Activated CD8-positive, alpha-beta T cell treated with anti-CD3 and anti-CD28 coated beads for 36 hours (primary cell): ENCODE measurements at places on chromosomes 4 and X. TPM values are rescaled to one million over a fixed set of nuclear protein-coding genes. Genes with fewer than 3 reads are reported as not detected.

DNA sequence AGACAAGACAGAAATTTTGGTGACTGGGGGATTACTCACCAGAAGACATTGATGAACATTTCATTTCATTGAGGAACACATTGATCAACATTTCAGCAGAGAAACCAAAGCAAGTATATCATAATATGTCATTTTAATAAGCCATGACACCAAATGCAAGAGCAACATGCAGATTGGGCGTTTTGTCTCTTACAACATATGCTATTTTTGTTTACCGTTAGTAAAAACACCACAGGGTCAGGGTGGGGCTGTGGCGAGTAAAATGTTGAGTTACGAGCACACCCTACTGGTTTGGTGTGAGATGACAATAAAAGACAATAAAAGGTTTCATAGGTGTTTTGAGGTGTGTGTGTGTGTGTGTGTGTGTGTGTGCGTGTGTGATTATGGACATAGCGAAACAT is 294.5 kb downstream of the PDGFC start:
- no peaks in the 10 kb centered on the region for H3K4me1 ChIP-seq
- DNase-seq: no peak

DNA sequence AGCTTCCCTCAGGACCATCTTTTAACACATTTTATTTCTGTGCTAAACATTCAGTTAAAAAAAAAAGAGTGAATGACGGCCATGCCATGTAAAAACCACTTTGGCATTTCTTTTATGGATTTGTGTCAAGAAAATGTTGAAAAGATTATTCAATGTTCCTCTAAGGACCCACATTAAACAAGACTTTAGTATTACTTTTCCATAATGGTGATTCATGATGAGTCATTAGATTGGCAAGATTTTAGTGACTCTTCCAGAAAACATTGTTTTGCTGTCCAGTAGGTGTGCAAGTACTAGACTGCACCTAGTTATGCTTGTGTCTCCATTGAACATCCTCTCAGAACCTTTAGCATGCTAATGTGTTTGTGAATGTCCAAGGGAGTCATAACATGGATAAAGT is 748.6 kb downstream of the STPG2 start:
- H3K4me3 ChIP-seq: no peak overlapping the region
- H3K27ac ChIP-seq: no peak overlapping the region

ADH1B gene
- total RNA-seq: not detected

GRCh38 chrX:37926700-37927099 is 79.3 kb upstream of the DYNLT3 start:
- H3K4me1 ChIP-seq: no peaks in the 10 kb centered on the region
- no peaks in the 10 kb centered on the region for H3K36me3 ChIP-seq
- peaks cover 9% of the 10 kb centered on the region for H3K27me3 ChIP-seq
- no peak for DNase-seq

NOX1 gene
- not detected for total RNA-seq

DNA sequence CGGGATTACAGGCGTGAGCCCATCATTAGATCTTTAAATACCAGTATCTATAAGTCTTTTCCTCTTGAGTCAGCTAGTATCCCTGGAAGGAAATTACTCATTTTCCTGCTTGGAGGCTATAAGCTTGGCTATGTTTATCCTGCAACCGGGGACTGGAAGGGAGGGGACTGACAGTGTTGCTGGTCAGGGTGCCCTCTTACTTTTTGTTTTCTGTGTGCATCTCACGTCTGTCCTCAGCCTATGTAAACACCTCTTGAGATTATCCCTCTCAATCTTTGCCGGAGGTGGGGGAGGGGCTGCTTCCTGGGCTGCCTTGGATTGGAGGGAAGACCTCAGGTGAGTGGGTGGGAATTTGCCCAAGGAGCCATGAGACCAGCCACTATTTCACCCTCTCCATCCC is 37.0 kb downstream of the HTT start:
- H3K36me3 ChIP-seq: peaks cover 34% of the 10 kb centered on the region
- no peak overlapping the region for H3K4me3 ChIP-seq
- H3K27me3 ChIP-seq: no peaks in the 10 kb centered on the region
- no peak for DNase-seq
- H3K27ac ChIP-seq: no peak overlapping the region
- peaks cover 12% of the 10 kb centered on the region for H3K4me1 ChIP-seq

DNA sequence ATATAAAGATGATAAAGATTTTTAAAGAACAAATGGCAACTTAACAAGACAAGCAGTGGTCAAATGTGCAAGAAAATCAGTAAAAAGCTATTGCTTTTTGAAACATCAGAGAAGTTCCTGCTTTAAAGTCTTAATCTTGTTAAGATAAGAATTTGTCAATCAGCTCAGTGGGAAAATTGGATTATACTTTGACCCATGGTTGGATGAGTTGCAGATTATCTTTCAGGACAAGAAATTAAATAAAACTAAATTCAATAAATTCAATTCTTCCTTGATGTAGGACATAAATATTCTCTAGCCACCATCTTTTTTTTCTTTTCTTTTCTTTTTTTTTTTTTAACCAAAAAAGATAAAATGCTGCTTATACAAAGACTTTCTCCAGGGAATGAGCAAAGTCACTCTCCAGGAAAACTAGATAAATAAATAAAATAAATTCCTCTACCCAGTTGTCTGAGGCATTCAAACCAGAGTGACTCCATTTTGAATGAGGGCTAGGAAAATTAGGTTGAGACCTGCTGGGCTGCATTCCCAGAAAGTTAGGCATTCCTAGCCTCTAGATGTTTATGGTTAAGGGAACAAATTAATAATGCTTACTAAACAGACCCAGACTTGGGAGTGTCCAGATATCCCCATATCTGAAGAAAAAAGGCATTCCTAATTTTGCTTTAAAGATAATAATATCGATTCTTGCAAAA is 211.2 kb downstream of the SNCA start:
- peaks cover 4% of the 10 kb centered on the region for H3K27me3 ChIP-seq
- no peaks in the 10 kb centered on the region for H3K4me1 ChIP-seq
- no peak overlapping the region for H3K27ac ChIP-seq

DNA sequence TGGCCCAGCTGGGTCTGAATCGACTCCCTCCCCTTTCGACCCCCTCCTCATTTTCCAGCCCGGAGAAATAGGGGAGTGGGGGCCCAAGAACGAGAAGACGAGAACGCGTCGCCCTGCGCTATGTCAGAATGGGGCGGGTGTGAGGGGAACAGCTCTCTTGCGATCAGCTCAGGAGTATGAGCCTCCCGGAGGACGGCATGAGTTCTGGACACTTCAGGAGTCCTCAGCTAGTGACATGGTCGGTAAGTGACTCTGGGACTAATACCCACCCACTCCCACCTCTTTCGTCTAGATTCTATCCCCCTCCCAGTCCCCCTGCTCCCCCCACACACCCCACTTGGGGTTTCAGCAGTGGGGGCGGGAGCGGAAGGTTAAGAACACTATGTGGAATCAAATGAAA is 944 bp downstream of the KLF8 start:
- peaks cover 6% of the 10 kb centered on the region for H3K4me1 ChIP-seq
- no peak overlapping the region for H3K27ac ChIP-seq
- no peaks in the 10 kb centered on the region for H3K36me3 ChIP-seq
- no peak for DNase-seq
- H3K27me3 ChIP-seq: peaks cover 8% of the 10 kb centered on the region
- peak overlapping the region; percentile 67 for H3K4me3 ChIP-seq

GRCh38 chr4:2891294-2891693 is 47.6 kb downstream of the ADD1 start:
- no peaks in the 10 kb centered on the region for H3K27me3 ChIP-seq
- H3K4me3 ChIP-seq: no peak overlapping the region
- H3K27ac ChIP-seq: peak overlapping the region; percentile 44

GRCh38 chrX:65537229-65537628 is 2.6 kb upstream of the LAS1L start:
- DNase-seq: no peak
- H3K27me3 ChIP-seq: no peaks in the 10 kb centered on the region
- peaks cover 6% of the 10 kb centered on the region for H3K36me3 ChIP-seq
- peaks cover 12% of the 10 kb centered on the region for H3K4me1 ChIP-seq

GRCh38 chrX:69028006-69028760 is 137.1 kb downstream of the PJA1 start:
- no peaks in the 10 kb centered on the region for H3K4me1 ChIP-seq
- no peaks in the 10 kb centered on the region for H3K27me3 ChIP-seq
- DNase-seq: peak; percentile 4

DRP2 gene
- total RNA-seq: 0.38 TPM

MAP3K15 gene
- 2.2 TPM for total RNA-seq

PRDM5 gene
- 0.51 TPM for total RNA-seq

GRCh38 chr4:174734181-174734580 is 94.9 kb downstream of the GLRA3 start:
- no peak for DNase-seq
- H3K27me3 ChIP-seq: no peaks in the 10 kb centered on the region
- H3K36me3 ChIP-seq: no peaks in the 10 kb centered on the region

DNA sequence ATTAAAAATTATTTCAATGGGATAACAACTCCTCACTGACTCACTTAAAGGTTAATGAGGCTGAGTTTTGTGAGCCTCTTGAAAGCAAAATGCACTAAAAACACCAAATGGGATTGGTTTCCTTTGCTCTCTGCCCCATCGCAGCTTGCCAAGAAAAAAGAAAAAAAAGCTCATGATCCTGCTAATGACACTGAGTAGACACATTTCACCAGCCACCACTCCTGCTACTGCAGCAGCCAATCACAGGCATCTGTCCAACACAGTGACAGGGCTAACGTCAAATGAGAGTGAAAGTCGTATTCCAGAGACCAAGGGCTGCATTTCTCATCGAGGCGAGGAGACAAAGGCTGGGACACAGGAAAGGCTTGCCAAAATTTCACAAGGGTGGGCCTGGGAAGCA is 5.2 kb downstream of the APBB2 start:
- H3K27me3 ChIP-seq: peaks cover 25% of the 10 kb centered on the region
- no peak overlapping the region for H3K27ac ChIP-seq
- peaks cover 9% of the 10 kb centered on the region for H3K4me1 ChIP-seq
- H3K4me3 ChIP-seq: no peak overlapping the region

GRCh38 chr4:22170353-22170752 is 221.8 kb upstream of the KCNIP4 start:
- no peaks in the 10 kb centered on the region for H3K36me3 ChIP-seq
- H3K4me3 ChIP-seq: no peak overlapping the region
- DNase-seq: no peak

DNA sequence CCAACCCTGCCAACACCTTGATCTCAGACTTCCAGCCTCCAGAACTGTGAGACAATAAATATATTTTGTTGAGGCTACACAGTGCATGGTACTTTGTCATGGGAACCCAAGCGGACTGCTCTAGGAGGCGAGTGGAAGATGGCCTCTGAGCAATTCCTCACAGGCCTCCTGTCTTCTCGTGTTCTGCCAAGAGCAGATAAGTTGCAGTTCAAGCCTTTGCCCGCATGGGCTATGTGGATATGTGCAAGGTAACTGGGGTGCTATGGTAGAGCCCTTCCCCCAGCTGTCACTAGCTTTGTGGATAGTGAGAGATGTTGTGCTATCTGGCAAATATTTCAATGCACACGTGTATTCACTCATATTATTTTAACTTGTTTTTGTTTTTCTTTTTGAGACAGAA is 156.0 kb upstream of the BCOR start:
- no peak overlapping the region for H3K27ac ChIP-seq
- H3K4me3 ChIP-seq: no peak overlapping the region
- no peaks in the 10 kb centered on the region for H3K27me3 ChIP-seq
- no peaks in the 10 kb centered on the region for H3K36me3 ChIP-seq

GRCh38 chr4:85556283-85556682 is 81.3 kb downstream of the ARHGAP24 start:
- no peaks in the 10 kb centered on the region for H3K27me3 ChIP-seq
- DNase-seq: no peak
- H3K4me3 ChIP-seq: no peak overlapping the region
- H3K36me3 ChIP-seq: no peaks in the 10 kb centered on the region
- H3K4me1 ChIP-seq: peaks cover 2% of the 10 kb centered on the region
- H3K27ac ChIP-seq: no peak overlapping the region

RAI2 gene
- total RNA-seq: 0.20 TPM

DNA sequence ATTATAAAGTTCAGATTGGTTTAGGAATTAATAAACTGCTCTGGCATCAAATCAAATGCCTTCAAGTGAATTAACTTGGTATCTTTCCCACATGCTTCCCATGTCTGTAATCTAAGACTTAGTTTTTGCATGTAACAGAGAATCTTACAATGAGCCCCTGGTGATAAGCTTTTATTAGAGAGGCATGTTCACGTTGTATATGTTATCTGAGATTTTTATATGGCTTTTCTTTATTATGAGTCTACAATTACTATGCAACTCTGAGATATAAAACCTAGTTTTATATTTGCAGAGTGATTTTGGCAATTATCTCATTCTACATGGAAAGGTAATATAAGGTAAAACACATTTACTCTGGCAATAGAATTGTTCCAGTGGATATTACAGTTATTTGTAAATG is 1578.4 kb upstream of the IGFBP7 start:
- no peak overlapping the region for H3K27ac ChIP-seq
- H3K27me3 ChIP-seq: no peaks in the 10 kb centered on the region
- DNase-seq: no peak
- H3K4me3 ChIP-seq: no peak overlapping the region

GRCh38 chrX:6821730-6822129 is 286.8 kb upstream of the VCX3A start:
- DNase-seq: no peak
- H3K4me3 ChIP-seq: no peak overlapping the region
- no peaks in the 10 kb centered on the region for H3K4me1 ChIP-seq
- no peaks in the 10 kb centered on the region for H3K27me3 ChIP-seq

ZRSR2 gene
- total RNA-seq: 14.7 TPM

GRCh38 chr4:10160281-10160856 is 43.8 kb upstream of the WDR1 start:
- peaks cover 32% of the 10 kb centered on the region for H3K4me1 ChIP-seq
- no peaks in the 10 kb centered on the region for H3K36me3 ChIP-seq
- H3K27me3 ChIP-seq: no peaks in the 10 kb centered on the region
- H3K27ac ChIP-seq: no peak overlapping the region
- H3K4me3 ChIP-seq: no peak overlapping the region
- DNase-seq: no peak

- H3K36me3 ChIP-seq: no peaks in the 10 kb centered on the region
- H3K4me1 ChIP-seq: peaks cover 6% of the 10 kb centered on the region
- no peak overlapping the region for H3K27ac ChIP-seq
- no peak for DNase-seq
These were observed 13.5 kb upstream of the CCNQ start for GRCh38 chrX:153612413-153612812.

TMEM185A gene
- 13.2 TPM for total RNA-seq

DNA sequence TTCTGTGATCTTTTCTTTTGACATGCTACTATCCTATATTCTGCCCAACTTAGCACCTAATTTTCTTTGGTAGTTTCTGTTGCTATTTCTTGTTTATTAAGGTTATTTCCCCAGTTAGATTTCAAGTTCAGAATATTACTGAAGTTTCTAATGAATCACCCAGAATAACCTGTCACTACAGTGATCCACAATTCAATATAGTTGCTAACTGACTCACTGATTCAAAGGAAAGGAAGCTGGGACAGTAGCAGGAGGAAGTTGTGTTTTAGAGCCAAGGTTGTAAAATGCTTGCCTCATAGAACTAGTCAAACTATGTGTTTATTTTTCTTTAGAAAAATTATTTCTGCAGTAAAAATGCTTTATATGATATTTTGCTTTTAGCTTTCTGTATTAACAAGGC is 37.4 kb downstream of the PAK3 start:
- peaks cover 8% of the 10 kb centered on the region for H3K4me1 ChIP-seq
- DNase-seq: no peak
- no peak overlapping the region for H3K27ac ChIP-seq
- no peak overlapping the region for H3K4me3 ChIP-seq
- H3K36me3 ChIP-seq: no peaks in the 10 kb centered on the region
